ENCODE measurements at places on chromosomes 7 and 10.

- no peak for DNase-seq
Measured at GRCh38 chr7:103521937-103522336, 75.9 kb upstream of the SLC26A5 start.

GRCh38 chr7:43639858-43640491 is 57.1 kb downstream of the STK17A start:
- peak; percentile 61 for DNase-seq

GRCh38 chr7:106001886-106002285 is 38.8 kb downstream of the CDHR3 start:
- no peak for DNase-seq

GRCh38 chr10:63157845-63158624 is 24.9 kb downstream of the NRBF2 start:
- DNase-seq, result peak; percentile 26

GRCh38 chr7:37065779-37066271 is 341.5 kb upstream of the AOAH start:
- no peak for DNase-seq

- no peak for DNase-seq
Measured at GRCh38 chr10:79404690-79405131, 40.7 kb downstream of the ZCCHC24 start.

DNA sequence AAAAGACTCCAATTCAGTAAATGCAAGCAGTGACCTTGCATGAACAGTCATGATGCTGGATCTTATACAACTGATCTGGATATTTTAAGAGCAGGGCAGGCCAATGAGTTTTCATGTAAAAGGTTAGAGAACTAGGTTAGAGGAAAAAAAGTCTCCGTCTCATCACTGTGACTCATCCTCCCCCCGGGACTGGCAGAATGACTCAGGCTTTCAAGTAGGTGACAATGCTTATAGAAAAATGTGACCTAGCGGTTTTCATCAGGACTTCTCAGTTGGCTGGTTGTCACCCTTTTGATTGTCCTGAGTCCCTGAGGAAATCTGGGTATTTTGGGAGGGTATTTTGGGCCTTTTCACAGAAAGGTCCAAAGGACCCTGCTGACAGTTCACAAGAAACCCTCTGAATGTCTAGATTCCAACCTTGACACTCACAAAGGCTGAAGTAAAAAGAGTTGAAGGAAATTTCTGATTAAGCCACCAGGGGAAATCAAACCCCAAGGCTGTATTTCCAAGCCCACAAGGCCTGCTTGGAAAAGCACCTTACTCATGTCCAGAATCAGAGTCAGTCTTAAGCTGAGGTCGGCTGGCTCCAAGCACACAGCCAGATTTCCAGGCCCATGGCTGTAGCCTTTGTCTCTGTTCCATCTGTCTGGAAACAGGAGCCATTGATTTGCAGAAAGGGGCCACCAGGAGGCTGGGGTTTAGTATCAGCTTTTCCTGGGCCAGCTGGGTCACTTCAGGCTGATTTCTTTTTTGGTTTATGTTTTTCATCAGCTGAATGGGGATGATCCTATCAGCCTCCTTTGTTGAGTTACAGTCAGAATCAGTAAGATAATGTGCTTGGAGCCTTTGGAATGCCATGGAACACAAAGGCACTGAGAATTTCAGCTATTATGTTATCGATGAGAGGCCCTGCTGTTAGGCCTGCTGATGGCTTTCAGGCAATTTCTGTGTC is 226.4 kb upstream of the HABP2 start:
- DNase-seq, result peak; percentile 11

DNA sequence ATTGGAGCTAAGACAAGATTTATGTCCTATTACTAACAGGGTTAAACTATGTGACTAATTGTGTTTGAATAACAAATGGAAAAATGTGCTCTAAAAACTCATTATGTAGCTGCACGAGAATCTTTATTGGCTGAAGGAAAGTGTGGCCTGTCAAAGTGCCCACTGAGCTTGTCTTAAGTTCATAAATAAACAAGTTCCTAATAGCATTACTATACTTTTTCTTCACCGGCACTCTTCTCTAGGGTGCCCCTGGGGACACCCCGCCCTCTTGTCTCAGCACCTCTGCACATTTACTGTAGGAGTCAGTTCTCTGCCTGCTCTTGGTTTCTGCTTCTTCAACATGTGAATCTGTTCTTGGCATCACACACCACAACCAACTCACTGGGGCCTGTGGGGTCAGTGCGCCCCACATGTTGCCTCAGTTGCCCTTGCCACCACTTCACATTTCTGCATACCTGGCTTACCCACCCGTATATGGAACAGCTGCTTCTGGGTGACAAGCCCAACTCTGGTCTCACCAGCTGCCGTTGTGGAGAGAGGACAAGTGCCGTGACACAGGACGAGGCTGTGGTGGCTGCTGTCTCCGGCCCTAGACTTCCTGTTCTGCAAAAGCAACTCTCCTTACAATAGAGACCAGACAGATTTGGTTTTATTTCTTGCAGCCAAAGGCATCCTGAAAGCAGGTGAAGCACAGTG is 96.3 kb upstream of the DDC start:
- DNase-seq, result no peak

DNA sequence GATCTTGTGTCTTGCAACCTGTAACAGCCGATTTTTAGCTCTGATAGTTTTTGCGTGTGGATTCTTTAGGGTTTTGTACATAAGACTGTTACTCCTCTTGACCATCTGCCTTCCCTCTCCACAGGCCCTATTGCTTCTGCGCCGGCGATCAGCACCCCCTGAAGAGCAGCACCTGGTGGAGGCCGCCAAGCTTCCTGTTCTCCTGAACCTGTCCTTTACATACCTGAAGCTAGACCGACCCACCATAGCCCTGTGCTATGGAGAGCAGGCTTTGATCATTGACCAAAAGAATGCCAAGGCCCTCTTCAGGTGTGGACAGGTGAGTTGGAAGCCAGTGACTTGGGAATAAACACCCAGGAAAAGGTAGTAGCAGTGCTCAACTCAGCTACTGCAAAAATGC is 12.6 kb downstream of the FKBP6 start:
- no peak for DNase-seq

DNA sequence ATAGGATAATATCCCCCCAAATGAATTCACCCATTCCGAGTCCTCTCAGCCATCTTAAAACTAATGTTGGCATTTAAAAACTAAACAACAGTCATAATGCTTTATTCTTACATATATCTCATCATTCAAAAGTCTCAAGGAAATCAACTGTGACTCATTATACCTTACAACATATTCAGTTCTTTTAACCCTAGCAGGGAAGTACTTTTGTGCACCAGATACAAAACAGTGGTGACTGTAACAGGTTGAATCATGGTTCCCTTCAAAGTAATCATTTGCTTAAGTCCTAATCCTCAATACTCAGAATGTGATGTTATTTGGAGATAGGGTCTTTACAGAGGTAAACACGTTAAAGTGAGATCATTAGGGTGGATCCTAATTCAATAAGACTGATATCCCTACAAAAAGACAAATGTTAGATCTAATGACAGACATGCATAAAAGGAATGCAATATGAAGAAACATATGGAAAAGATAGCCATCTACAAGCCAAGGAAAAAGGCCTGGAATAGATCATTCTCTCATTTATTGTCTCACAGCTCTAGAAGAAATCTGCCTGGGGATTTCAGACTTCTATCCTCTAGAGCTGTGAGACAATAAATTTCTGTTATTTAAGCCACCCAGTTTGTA is 42.3 kb downstream of the RELN start:
- DNase-seq, result no peak

DNA sequence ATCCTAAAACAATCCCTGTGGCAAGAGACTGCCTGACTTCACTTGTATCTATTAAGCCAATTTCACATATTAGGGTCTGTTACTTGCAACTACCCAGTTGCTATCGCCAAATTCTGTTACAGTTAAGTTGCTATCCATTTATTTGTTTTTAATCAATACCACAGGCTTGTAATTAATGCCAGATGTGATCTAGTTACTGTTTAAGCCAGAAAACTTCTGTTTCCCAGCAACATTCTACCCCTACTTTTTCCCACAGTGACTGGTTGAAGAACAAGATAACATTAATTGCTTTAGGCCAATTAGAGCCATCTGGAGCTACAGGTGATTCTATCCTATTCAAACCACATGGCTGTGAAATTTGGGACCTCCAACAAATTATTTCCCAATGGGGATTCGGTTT is 131.3 kb downstream of the ALOX5 start:
- DNase-seq, result no peak

GRCh38 chr7:71343892-71344291 is 211.9 kb downstream of the GALNT17 start:
- DNase-seq, result no peak

DNA sequence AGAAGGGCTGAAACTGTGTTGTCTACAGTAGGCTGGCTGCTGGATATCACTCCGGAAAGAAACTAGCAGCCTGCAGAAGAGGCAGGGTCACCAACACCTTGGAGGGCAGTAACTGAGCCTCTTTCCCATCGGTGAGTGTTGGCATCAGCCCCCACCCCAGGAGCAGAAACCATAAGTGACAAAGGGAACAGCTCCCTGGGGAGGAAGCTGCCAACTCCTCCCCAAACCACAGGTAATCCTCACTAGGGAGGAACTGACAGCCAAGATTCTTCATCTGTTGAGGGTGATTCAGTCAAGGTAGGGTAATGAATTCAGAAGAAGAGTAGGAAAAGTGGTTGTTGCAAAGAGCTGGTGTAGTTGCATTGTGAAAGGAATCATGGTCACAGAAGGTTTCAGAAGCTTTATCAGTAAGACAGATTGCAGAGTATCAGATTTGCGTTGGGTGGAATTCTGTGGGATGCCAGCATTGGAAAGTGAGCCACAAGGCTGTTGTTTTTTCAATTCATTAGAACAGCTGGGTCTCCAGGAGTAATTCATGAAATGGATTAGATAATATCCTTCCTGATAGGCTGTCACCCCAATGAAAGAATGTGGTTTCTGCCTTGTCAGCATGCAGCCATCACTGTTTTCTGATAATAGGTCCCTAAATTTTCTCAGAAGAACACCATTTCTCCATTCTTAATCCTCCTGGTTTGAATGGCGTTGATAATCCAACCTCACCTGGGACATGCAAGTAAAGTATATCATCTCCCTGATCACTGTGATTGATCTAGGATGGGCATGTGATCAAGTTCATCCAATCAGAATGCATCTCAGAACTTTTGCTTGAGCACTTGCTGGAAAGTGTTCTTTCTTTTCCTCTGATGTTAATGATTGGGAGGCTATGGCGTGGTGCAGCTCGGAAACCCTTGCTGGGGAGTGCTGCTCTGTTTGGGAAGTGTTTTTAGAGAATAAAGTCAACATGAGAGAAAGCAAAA is 75.0 kb upstream of the CTBP2 start:
- no peak for DNase-seq

GRCh38 chr10:80529604-80530003 is 8.1 kb upstream of the SH2D4B start:
- DNase-seq, result no peak

DNA sequence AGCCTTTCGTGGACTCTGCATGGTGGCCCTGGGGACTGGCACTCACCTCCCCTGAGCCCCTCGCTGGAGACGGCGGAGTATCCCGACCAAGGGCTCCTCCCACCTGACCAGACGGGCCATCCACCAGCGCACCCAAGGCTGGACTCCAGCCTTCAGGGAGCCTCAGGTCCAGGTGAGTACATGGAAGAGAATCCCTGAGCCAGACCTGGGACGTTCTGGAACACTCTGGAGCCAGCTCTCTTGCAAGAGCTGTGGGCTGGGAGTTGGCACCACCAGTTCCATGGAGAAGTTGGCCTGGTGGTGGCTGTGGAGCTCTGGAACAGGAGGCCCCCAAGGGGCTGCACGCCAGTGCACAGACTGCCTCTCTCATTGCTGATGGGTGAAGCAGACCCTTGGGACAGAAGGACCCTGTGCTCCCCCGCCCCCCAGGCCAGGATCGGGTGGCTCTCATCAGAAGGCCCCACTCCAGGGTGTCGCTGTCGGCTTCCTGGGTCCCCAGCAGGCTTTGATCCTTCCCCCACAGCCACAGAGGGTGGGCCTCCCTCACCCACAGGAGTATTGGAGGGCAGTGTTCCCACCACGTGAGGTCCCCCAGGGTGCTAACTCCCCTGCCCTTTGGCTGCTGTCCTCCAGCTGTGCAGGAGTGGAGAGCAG is 189.9 kb downstream of the EBF3 start:
- no peak for DNase-seq
